Uterus (tissue), 4 donors: ENCODE measurements at places on chromosomes 2 and 18.
A peak's percentile ranks its signal among the peaks of the same experiment; 100 is the strongest.

DNA sequence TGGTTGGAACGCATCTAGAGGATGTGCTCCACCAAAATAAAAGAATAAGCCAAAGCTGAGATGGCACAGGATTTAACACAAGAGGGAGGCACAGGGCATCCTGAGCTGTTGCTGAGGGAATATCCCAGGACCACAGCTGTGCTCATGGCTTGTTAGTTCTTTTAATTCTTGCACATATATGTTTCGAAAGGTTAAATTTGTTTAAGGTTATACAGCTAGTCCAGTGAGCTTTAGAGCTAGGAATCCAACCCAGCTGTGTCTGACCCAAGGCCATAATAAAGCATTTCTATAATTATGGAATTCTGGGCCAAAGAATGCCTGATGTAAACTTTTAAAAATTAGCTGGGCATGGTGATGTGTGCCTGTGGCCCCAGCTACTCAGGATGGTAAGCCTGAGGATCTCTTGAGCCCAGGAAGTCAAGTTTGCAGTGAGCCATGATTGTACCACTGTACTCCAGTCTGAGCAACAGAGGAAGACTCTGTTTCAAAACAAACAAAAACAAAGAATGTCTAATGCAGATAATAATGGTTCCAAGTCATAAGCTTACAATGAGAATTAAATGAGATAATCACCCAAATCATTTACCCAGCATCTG lies 66.4 kb upstream of the CCBE1 start:
- no peak for DNase-seq

- no peak for DNase-seq
Measured at GRCh38 chr2:235594041-235594440, 100.2 kb downstream of the AGAP1 start.

- DNase-seq: no peak
Measured at GRCh38 chr2:169014780-169015179, 16.3 kb downstream of the ABCB11 start.

DNA sequence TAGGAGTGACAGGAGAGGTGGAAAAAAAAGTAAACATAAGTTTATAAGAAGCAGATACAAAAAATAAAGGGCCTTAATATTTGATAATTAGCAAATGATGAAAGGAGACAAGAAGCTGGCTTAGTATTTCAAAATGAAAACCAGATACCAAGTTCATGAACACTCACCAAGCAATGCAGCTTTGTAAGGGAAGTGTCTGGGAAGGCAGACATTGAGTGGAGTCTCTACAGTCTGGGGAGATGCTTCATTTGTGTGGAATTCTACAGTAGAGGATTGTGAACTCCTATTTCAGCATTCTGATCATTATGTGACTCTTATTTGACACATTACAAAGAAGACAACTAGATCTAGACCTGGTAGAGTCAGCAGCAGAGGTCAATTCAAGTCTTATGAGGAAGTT lies 1072.7 kb downstream of the DSC3 start:
- no peak for DNase-seq

DNA sequence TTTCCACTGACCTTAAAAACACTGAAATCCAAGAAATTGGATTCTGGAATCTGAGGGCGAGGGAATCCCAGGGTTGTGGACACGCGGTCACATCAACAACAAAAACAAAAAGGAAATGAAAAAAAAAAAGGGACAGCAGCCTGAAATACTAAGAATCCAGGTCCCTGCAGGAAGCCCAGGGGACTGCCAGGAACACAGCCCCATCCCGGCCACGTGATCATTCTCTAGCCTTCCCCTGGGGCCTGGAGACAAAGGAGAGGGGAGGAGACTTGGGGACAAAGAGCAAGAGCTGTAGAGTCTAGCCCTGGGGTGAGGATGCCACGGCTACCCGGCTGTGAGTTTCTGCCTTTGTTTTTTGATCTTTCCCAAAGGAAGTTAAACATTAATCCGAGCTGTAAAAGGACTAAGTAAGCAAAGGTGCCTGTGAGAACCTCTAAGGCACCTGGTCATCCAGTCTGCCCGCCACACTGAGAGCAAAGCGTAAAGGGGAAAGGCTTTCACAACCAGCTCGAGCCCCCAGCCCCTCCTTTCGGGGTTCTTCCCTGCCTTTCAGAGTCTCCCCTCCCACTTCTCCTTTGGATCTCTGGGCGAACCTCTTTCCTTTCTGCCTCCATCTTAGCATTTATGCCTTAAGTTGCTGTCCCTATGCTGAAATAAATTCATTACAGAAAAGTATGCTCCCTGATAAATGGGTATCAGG lies 57.9 kb upstream of the MSH2 start:
- peak; percentile 65 for DNase-seq

DNA sequence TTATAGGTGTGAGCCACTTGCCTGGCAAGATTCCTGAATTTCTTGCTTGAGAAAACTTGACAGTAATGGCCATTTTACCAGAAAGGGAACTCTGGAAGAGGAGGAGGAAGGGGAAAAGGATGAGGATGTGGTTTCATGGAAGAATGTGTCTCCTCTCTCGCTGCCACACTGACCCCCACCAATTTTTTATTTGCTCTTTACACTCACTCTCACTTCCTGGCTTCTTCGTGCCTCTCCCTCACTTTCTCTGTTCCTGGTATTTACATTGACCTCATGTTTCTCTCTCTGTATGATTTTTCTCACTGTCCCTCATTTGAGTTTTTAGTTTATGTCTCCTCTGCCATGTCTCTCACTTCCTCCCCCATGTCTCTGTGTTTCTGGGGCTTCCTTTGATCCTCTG lies 134.5 kb upstream of the CAB39 start:
- DNase-seq: no peak

GRCh38 chr18:79424880-79425568 lies 29.3 kb downstream of the NFATC1 start:
- no peak for DNase-seq

GRCh38 chr2:23689891-23690290 lies 237.0 kb downstream of the ATAD2B start:
- DNase-seq: no peak

DNA sequence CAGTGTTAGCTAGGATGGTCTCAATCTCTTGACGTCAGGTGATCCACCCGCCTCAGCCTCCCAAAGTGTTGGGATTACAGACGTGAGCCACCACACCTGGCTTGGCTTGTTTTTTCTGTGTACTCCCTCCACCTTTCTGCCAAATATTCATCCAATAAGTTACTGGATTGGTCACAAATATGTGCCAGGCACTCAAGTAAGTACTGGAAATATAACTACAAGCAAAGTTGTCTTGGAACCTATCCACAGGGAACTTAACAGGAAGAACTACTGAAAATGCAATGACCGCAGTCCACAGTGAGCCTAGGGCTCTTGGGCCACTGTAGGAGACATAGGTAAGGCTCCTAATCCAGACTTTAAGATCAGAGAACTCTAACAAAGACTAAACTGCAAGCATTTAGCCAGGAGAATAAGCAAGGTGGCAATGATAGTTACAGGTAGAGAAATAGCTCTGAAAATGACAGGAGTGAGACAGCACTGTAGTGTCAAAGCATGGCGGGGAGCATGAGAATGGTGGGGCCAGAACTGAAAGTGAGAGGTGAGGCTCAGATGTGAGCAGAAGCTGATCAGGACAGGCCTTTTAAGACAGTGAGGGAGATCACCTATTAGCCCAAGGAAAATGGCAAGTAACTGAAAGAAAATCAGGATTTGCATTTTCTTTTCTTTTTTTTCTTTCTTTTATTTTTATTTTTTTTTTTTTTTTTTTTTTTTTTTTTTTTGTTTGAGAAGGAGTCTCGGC lies 252.1 kb downstream of the RBM43 start:
- DNase-seq: no peak

DNA sequence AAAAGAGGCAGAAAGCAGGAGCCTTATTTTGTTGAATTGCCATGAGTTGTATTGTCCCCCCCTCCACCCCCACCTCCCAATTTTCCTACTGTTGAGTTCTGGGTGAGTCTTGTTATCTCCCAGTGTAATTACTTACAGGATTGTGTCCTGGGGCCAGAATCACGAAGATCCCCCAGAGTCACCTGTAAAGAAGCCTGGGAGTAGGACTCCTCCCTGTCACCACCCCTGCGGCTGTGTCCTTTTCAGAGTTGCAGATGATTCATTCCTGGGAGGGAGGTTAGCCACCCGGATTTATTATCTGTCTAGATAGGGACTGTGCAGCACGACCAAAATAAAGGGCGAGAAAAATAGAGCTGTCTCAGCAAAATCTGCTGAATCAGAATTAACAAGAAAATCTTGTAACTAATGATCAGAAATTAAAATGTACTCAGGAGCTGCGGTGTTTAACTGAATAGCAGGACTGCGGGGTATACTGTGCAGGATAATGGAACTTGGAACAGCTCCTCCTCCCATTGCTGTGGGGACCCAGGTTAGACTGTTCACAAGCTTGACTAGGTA lies 81.7 kb upstream of the CAPN13 start:
- DNase-seq: no peak

DNA sequence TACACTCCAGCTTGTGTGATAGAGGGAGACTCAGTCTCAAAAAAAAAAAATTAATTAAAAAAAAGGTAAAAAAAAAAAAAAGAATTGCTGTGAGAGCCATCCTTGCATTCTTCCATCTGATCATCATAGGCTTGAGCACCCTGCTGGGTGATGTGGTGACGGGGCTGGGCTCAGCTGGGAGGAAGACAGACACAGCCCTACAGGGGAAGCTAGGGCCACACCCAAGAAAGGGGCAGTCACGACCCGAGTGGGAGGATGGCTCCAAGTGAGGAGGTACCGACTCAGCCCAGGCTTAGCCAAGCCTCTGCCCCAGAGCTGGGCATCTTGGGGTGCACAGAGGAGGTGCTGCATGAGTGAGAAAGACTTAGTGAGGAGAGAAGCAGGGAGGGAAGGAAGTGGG lies 165.5 kb downstream of the SH3RF3 start:
- no peak for DNase-seq

DNA sequence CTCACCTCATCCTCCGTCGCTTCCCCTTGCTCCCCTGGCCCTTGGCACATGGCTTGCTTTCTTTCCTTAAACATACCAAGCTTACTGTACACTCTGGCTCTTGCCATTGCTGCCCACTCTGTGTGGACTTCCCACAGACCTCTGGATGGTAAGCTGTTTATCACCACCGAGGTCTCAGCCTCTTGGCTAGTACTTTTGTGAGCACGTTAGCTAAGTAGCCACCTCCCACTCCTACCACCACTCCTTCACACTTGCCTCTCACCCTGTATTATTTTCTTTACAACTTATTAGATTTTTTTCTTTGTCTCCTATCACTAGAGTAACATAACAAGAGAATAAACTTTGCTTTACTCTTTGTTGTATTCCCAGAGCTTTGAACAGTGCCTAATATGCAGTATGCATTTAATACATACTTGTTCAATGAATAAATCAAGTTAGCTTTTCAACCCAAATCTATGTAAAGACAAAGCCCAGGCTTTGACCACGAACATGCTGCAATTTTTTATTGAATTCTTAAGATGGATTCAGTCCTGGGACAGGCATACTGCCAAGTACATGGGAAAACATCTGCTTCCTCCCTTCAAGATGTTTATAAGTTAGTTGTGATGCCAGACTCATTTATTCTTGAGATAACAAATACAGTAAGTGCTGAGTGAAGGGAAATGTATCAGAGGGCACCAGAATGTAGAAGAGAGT lies 25.0 kb upstream of the MSGN1 start:
- no peak for DNase-seq

DNA sequence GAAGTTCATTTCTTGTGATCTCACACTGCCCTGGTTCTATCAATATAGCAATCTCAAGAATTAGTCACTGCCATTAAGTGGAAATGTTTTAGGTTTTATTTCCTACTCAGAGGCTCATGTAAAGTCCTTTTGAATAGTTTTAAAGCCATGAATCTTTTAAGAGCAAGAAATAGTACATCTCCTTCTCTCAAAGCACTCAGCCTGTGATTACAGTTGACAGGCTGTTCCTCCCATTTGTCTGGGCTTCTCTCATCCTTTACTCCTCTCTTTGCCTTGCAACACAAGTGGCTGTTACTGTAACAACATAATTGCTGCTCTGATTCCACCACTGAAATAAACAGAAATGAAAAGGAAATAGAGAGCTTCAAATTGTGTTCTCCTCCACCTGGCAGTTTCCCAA lies 18.4 kb downstream of the GRP start:
- DNase-seq: no peak

- no peak for DNase-seq
Measured at GRCh38 chr2:16031848-16032159, 91.5 kb downstream of the MYCN start.

DNA sequence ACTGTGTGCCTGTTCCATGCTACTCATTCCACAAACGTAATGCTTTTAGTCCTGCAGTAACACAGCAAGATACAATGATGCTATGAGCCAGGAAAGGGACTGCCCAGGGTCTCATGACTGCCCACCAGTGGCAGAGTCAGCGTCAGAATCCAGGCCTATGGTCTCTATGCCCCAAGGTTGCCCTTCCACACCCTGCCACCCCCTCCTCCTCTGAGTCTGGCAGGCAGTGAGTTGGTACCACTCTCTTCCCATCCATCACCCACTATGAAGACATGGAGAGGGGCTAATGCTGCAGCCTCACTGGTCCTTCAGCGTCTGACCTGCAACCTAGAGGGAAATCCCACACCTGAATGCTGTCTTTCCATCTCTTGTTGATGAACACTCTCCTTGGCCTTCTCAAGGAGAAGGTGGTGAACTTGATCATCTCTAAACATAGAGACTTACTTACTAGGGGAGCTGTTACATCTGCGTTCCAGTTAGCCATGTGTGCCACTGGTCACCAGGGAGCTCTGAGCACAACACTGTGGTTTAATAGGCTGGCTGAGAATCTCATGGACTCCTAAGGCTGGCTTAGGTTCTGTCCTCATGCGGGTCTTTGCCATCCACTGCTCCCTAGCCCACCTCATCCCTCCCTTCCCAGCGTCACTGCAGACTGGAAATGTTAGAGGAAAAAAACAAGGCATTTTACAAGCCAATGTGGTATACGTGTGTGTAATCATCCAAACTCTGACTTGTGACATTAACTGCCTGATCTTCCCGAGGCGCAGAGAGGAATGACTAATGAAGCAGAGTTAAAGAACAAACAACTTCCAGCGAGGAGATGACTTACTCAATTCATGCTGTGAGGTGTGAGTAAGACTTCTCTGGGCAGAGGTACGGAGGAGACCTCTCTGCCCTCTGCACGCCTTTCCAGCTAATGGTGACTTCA lies 28.8 kb downstream of the STEAP3 start:
- no peak for DNase-seq

DNA sequence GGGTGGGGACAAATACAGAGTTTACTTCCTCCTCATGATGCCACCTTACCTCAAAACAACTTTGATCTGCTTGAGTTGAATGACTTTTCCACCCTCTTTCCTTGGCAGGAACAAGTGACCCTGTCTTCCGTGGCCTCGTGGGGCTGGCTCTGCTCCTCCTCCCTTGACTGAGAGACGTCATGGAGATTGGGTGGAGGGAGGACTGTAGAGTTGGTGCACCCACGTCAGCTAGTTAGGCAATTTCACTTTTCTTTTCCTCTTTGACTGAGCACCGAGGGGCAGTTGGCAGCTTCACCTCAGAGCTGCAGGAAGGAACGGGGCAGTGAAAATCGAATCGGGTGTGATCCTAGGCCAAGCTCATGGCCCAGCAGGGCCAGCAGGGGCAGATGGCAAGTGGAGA lies at the start of gene SP140:
Gene SP140 (plus strand): TSS at position 251 of the 400 bp plus-strand sequence. CDS start 109 bp downstream, at position 360.
- DNase-seq: no peak

- DNase-seq: no peak
Measured at GRCh38 chr18:68611311-68611710, 103.6 kb downstream of the TMX3 start.
